Endothelial cell (in vitro differentiated cells): ENCODE measurements at places on chromosomes 11 and 22. TPM values are rescaled to one million over a fixed set of nuclear protein-coding genes. Genes with fewer than 3 reads are reported as not detected.

- H3K4me1 ChIP-seq, result no peaks in the 10 kb centered on the region
- no peak for DNase-seq
- H3K27ac ChIP-seq, result no peak overlapping the region
- no peaks in the 10 kb centered on the region for H3K27me3 ChIP-seq
- H3K36me3 ChIP-seq, result no peaks in the 10 kb centered on the region
- H3K4me3 ChIP-seq, result no peak overlapping the region
Observed at GRCh38 chr11:20056950-20057943, 103.0 kb downstream of the DBX1 start.

GRCh38 chr11:120558744-120559431, 47.3 kb downstream of the GRIK4 start:
- no peak for DNase-seq

GRCh38 chr11:126662035-126662790, 306.7 kb downstream of the ST3GAL4 start:
- H3K27me3 ChIP-seq, result no peaks in the 10 kb centered on the region
- H3K4me1 ChIP-seq, result no peaks in the 10 kb centered on the region
- no peaks in the 10 kb centered on the region for H3K36me3 ChIP-seq
- no peak overlapping the region for H3K4me3 ChIP-seq
- DNase-seq, result no peak
- H3K27ac ChIP-seq, result no peak overlapping the region

Gene MUC6
- not detected for total RNA-seq

Gene SLC17A6
- not detected for total RNA-seq

Gene DMC1
- total RNA-seq, result 3.5 TPM

DNA sequence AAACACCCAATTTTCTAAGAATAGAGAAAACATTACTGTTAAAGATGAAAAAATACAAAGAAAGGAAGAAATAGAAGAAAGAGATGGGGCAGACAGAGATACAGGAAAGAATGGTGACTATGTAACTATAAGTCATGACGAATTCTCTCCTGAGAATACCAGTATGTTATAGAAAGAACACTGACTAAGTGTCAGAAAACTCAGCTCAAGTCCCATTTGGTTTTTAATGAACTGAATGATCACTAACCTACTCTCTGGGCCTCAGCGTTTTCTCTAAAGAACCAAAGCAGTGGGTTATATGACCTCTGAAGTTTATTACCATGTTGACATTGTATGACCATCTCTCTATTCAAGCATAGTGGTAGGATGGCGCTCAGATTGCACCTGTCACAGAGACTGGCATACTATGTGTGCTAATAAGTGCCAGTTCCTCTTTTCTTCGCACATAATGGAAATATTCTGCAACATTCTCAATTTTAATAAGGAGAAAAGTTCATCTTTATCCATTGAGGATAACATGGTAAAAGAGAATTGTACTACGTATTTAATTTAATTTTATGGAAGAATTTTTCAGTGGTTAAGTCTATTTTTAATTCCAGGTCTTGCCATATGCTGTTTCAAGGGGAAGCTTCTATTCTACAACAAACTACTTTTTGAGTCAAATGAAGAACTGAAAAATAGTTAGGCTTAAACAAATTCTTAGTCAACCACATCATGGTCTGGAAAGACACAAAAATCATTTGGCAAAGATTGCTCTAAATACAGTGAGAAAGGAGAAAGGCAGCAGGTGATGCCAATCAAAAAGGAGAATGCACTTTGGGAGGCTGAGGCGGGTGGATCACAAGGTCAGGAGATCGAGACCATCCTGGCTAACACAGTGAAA, 25.0 kb upstream of the EED start:
- no peaks in the 10 kb centered on the region for H3K27me3 ChIP-seq
- DNase-seq, result no peak
- H3K4me1 ChIP-seq, result no peaks in the 10 kb centered on the region
- H3K36me3 ChIP-seq, result no peaks in the 10 kb centered on the region
- H3K4me3 ChIP-seq, result no peak overlapping the region

GRCh38 chr11:75814677-75815344, at the start of gene UVRAG:
Gene UVRAG (plus strand): TSS chr11:75815210. CDS start chr11:75815408, 198 bp downstream.
- H3K27ac ChIP-seq, result peak within 1 kb of the TSS; percentile 91
- no peaks in the 10 kb centered on the region for H3K27me3 ChIP-seq
- DNase-seq, result peak; percentile 99
- peak within 1 kb of the TSS; percentile 93 for H3K4me3 ChIP-seq

GRCh38 chr11:65329478-65329877, 4.2 kb upstream of the DPF2 start:
- DNase-seq, result no peak
- peaks cover 6% of the 10 kb centered on the region for H3K27me3 ChIP-seq
- H3K36me3 ChIP-seq, result peaks cover 2% of the 10 kb centered on the region
- H3K4me1 ChIP-seq, result peaks cover 7% of the 10 kb centered on the region
- no peak overlapping the region for H3K27ac ChIP-seq
- no peak overlapping the region for H3K4me3 ChIP-seq

- peaks cover 34% of the 10 kb centered on the region for H3K36me3 ChIP-seq
- H3K27ac ChIP-seq, result no peak overlapping the region
- no peak for DNase-seq
- peaks cover 19% of the 10 kb centered on the region for H3K4me1 ChIP-seq
- peaks cover 2% of the 10 kb centered on the region for H3K27me3 ChIP-seq
- H3K4me3 ChIP-seq, result no peak overlapping the region
Observed at GRCh38 chr11:77789061-77789730, 31.3 kb downstream of the RSF1 start.

Gene TESMIN
- 3.4 TPM for total RNA-seq

- H3K4me3 ChIP-seq, result no peak overlapping the region
- H3K27ac ChIP-seq, result no peak overlapping the region
- no peaks in the 10 kb centered on the region for H3K36me3 ChIP-seq
- no peaks in the 10 kb centered on the region for H3K4me1 ChIP-seq
Observed at GRCh38 chr22:46436595-46437175, 100.7 kb downstream of the CELSR1 start.

GRCh38 chr11:105027678-105028077, 4.7 kb upstream of the CASP5 start:
- no peaks in the 10 kb centered on the region for H3K4me1 ChIP-seq
- no peak overlapping the region for H3K4me3 ChIP-seq
- no peak overlapping the region for H3K27ac ChIP-seq
- no peaks in the 10 kb centered on the region for H3K36me3 ChIP-seq
- no peaks in the 10 kb centered on the region for H3K27me3 ChIP-seq
- DNase-seq, result no peak

Gene SLC22A9
- not detected for total RNA-seq

Gene CRYBA4
- total RNA-seq, result 0.46 TPM

Gene KCNK7
- total RNA-seq, result 2.0 TPM

Gene MS4A3
- total RNA-seq, result 1.4 TPM

DNA sequence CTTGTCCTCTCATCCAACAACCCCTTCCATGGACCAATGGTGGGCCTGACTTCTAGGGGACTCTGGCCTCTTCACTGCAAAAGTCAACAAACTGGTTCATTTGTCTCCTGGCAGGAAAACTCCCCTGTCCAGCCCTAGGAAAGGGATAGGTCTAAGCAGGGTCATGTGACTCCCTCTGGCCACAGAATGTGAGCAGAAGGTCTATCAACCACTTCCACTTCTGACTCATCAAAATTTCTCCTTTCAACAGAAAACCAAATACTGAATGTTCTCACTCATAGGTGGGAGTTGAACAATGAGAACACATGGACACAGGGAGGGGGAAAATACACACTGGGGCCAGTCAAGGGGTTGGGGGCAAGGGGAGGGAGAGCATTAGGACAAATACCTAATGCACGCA, 1.3 kb upstream of the ISX start:
- DNase-seq, result no peak
- no peak overlapping the region for H3K4me3 ChIP-seq
- no peak overlapping the region for H3K27ac ChIP-seq
- peaks cover 1% of the 10 kb centered on the region for H3K27me3 ChIP-seq
- no peaks in the 10 kb centered on the region for H3K36me3 ChIP-seq

GRCh38 chr11:115657586-115657985, 153.4 kb upstream of the CADM1 start:
- no peak overlapping the region for H3K27ac ChIP-seq
- no peak overlapping the region for H3K4me3 ChIP-seq
- peaks cover 5% of the 10 kb centered on the region for H3K4me1 ChIP-seq
- H3K36me3 ChIP-seq, result peaks cover 3% of the 10 kb centered on the region
- H3K27me3 ChIP-seq, result peaks cover 13% of the 10 kb centered on the region

GRCh38 chr22:50032941-50033601, 20.5 kb upstream of the IL17REL start:
- H3K36me3 ChIP-seq, result no peaks in the 10 kb centered on the region
- H3K27me3 ChIP-seq, result no peaks in the 10 kb centered on the region
- H3K27ac ChIP-seq, result no peak overlapping the region
- DNase-seq, result peak; percentile 3

DNA sequence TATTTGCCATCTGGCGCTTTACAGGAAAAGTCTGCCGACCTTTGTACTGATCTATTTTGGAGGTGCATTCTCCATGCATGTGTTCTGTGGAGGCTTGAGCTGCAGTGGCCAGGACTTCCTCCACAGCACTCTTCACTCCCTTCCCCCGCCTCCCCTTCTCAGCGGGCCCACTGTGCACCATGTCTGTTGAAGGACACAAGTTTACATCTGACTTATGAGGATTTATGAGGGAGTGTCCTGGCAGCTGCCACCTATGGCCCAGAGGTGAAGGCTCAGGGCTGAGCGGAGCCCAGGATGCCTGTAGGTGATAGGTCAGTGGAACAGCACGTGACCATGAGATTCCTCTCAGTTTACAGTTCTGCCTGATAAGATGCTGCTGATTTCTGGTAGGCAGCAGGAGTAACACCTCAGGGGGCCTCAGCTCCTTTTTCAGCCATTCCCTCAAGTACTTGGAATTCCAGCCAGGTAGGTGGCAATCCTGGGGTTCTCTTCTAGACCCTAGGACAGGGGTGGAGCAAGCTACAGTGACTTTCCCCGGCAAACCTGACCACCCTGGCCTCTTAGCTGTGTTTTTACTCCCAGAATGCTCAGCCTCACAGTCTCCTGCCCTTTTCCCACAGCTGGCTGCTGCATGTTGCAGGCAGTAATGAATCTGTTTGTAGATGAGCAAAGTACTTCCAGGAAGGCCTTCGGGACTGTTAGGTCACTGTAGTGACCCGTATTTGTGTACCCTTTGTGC, 59.9 kb downstream of the PPFIBP2 start:
- H3K27ac ChIP-seq, result no peak overlapping the region
- DNase-seq, result no peak
- H3K4me1 ChIP-seq, result peaks cover 46% of the 10 kb centered on the region
- H3K27me3 ChIP-seq, result peaks cover 16% of the 10 kb centered on the region
- no peak overlapping the region for H3K4me3 ChIP-seq
- H3K36me3 ChIP-seq, result no peaks in the 10 kb centered on the region

Gene TUB
- 2.9 TPM for total RNA-seq

- H3K4me3 ChIP-seq, result no peak overlapping the region
- no peak overlapping the region for H3K27ac ChIP-seq
- no peak for DNase-seq
- no peaks in the 10 kb centered on the region for H3K4me1 ChIP-seq
Observed at GRCh38 chr11:28343304-28344233, 235.4 kb downstream of the METTL15 start.

Gene CYTH4
- 0.33 TPM for total RNA-seq

DNA sequence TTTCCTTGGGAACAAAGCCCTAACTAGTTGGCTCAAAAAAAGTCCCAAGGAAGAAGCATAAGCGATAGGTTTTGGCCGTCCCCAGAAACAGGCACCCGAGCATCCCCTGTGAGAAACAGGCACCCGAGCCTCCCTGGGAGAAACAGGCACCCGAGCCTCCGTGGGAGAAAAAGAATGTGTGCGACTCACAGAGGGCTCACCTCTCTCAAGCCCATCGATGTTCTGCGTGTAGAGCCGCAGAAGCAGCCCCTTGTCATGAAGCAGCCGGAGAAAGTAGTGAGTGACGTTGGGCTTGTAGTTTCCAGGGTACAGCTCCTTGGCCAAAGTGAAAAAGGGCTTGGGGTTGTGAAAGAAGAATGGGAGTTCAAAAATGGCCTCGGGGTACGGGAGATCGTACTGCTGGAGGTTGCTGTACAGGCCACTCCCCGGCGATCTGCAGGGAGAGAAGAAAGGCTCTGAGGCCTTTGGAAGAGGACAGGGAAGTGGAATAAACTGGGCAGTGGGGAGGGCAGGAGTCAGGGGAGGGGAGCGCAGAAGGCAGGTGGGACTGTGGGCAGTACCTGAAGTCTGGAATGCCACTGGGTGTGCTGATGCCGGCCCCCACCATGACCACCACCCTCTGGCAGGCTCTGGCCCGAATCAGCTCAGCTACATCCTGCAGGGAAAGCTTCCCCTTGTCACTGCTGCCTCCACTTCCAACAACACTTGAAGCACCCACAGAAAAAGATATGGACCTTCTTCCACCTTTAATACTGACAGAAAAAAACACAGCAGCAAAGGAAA, 3.2 kb downstream of the SIRT3 start:
- H3K36me3 ChIP-seq, result peaks cover 5% of the 10 kb centered on the region
- DNase-seq, result no peak
- peaks cover 9% of the 10 kb centered on the region for H3K27me3 ChIP-seq
- H3K27ac ChIP-seq, result no peak overlapping the region
- peaks cover 3% of the 10 kb centered on the region for H3K4me1 ChIP-seq

Gene RASL10A
- 30.1 TPM for total RNA-seq

Gene SORL1
- 4.6 TPM for total RNA-seq

Gene SMC1B
- not detected for total RNA-seq

Gene FIBIN
- not detected for total RNA-seq

Gene LMO1
- not detected for total RNA-seq

DNA sequence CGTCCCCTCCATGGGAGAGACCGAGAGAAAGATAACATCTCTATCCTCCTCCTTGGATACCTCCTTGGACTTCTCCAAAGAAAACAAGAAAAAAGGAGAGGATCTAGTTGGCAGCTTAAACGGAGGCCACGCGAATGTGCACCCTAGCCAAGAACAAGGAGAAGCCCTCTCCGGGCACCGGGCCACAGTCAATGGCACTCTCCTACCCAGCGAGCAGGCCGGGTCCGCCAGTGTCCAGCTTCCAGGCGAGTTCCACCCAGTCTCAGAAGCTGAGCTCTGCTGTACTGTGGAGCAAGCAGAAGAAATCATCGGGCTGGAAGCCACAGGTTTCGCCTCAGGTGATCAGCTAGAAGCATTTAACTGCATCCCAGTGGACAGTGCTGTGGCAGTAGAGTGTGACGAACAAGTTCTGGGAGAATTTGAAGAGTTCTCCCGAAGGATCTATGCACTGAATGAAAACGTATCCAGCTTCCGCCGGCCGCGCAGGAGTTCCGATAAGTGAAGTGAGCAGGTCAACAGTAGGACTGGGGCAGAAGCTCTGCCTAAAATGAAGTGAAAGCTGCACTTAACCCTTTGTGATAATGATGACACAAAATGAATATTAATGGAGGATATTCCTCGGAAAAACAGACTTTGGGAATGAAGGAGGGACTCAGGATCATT, 65.3 kb downstream of the WNT11 start:
- H3K27ac ChIP-seq, result no peak overlapping the region
- H3K36me3 ChIP-seq, result peaks cover 9% of the 10 kb centered on the region
- DNase-seq, result no peak
- no peak overlapping the region for H3K4me3 ChIP-seq
- H3K4me1 ChIP-seq, result peaks cover 2% of the 10 kb centered on the region

GRCh38 chr11:76799066-76799804, 16.1 kb downstream of the TSKU start:
- DNase-seq, result peak; percentile 92
- H3K4me3 ChIP-seq, result no peak overlapping the region
- H3K36me3 ChIP-seq, result peaks cover 3% of the 10 kb centered on the region
- no peak overlapping the region for H3K27ac ChIP-seq
- H3K4me1 ChIP-seq, result no peaks in the 10 kb centered on the region
- H3K27me3 ChIP-seq, result peaks cover 6% of the 10 kb centered on the region

- H3K4me1 ChIP-seq, result no peaks in the 10 kb centered on the region
- H3K4me3 ChIP-seq, result no peak overlapping the region
- peaks cover 3% of the 10 kb centered on the region for H3K27me3 ChIP-seq
- peaks cover 30% of the 10 kb centered on the region for H3K36me3 ChIP-seq
- no peak for DNase-seq
- no peak overlapping the region for H3K27ac ChIP-seq
Observed at GRCh38 chr11:74085542-74085892, 76.6 kb upstream of the UCP3 start.

- peaks cover 14% of the 10 kb centered on the region for H3K4me1 ChIP-seq
- H3K27me3 ChIP-seq, result peaks cover 8% of the 10 kb centered on the region
- H3K36me3 ChIP-seq, result no peaks in the 10 kb centered on the region
- H3K4me3 ChIP-seq, result no peak overlapping the region
Observed at GRCh38 chr11:120054016-120054752, 83.7 kb downstream of the TRIM29 start.
